ENCODE measurements at places on chromosomes 3 and 15.

DNA sequence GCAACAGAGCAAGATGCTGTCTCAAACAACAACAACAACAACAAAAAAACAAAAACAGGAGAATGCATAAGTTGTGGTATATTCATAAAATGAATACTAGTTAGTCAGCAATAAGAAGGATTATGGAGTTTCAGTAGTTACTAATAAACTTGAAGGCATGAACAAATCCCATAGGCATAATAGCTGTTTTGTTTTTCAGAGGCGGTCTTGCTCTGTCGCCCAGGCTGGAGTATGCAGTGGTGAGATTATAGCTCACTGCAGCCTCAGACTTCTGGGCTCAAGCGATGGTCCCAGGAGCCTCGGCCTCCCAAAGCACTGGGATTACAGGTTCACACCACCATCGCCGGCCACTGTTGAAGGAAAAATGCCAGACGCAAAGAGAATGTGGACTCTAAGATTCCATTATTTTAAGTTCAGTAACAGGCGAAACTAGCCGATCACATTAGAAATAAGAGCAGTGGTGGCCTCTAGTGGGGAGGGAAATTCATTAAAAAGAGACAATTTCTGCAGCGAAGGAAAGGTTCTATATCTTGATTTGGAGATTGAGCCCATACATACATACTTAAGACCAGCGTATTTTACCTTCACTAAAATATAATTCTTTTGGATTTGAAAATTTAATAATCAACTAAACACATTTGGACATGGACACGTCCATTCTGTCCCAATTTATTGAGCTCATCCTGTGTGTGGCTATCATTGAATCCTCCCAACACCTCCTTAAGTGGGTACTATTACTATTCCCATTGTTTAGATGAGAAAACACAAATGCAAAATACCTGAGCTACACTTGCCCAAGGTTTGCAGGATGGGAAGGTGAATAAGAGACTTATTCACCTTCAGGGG, 27.4 kb upstream of the HDAC11 start:
- peak; percentile 61 for DNase-seq

DNA sequence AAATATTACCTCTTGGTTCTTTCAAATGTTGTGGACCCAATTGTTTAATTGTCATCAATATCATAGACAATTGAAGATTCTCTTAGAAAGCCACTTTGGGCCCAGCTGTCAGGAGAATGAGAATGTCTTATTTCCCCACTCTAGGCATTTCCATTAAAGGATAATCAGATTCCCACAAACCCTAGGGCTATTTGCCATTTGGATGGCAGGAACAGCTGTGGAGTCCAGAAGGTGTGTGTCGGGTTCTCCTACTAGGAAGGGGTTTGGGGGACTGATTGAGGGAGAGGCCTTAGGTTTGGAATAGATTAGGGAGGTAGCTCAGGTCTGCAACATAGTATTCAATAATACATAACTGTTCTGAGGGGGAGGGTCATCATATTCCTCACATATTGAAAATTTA, 35.2 kb upstream of the PLSCR5 start:
- DNase-seq = no peak

DNA sequence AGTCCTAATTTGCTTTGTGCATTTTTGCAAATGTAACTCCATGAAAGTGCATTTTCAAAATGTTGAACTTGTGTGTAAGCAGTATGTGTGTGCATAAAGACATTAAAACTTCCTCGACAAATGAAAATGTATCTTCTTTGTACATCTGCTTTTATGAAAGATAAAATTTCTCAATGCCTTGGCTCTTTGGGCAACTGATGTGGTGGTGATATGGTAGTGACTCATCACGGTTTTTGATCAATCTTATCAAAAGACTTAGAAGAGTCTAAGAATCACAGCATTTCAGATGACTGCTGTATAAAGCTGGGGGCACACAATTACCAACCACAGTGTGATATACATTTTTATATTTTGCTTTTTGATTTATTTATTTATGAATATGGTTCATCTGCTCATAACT, 5.4 kb upstream of the MASP1 start:
- DNase-seq = no peak

GRCh38 chr15:78702609-78703333, 61.8 kb upstream of the CHRNB4 start:
- no peak for DNase-seq
